Lung microvascular endothelial cell (primary cell): ENCODE measurements at places on chromosomes 12 and 14. TPM values are rescaled to one million over a fixed set of nuclear protein-coding genes. Genes with fewer than 3 reads are reported as not detected.

DNA sequence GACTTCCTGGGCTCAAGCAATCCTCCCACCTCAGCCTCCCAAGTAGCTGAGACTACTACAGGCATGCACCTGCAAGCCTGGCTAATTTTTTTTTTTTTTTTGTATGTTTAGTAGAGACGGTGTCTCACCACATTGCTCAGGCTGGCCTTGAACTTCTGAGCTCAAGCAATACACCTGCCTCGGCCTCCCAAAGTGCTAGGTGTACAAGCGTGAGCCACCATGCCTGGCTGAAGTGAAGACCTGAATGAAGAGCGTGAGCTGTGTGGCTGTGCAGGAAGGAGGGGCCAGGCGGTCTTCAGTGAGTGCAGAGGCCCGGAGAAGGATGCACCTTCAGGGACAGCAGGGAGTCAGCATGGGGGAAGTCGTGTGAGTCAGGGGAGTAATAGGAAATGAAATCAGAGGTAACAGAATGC is 14.9 kb upstream of the NFKBIA start:
- peak; percentile 63 for DNase-seq

DNA sequence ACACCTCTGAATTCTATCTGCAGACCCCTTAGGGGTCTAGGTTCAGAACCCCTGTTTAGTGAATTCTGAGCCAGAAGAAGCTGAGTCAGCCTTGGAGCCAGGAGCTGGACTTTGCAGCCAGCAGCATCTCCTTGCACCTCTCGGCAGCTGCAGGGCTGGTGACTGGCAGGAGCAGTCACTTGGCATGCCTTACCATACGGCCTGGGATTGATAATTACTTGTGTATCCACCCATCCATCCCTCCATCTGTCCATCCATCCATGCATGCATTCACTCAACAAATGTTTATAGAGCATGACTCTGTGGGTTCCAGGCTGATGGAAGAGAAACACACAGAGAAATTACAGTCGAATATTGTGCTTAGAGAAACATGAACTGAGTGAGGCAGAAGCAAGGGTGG is 67.5 kb upstream of the PRIMA1 start:
- no peak for DNase-seq

GRCh38 chr14:39857376-39858055 is 425.3 kb upstream of the FBXO33 start:
- no peak for DNase-seq

DNA sequence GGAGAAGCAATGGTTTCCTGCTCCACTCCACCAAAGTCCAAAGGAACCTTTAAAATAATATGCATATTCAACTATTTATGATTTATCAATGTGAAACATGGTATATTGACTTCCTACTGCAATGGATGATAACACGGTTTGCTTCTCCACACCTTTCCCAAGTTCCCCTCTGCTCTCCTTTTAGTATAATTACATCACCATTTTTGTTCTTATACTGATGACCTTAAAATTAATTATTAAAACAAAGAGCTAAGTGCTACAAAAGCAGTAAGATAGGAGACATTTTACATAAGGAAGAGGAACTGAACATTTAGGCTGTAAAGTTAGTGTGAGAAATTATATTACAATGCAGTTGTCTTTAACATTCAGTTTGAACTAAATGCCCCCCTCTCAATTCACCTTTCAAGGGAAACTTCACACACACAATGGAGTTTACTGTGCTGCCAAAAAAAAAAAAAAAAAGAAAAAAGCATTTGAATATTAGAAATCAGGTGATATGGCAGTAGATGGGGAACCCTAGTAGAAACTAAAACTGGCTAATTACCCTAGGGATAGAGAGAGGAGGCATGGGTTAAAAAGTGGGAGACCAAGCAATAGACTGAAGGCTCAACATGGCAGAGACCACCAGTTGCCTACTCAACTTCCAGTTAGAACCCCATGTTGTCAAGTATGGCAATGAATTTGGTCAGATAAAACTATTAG is 37.1 kb upstream of the STK38L start:
- DNase-seq: no peak

- no peak for DNase-seq
These were observed 627 bp downstream of the CPM start for GRCh38 chr12:68932128-68932960.

DNA sequence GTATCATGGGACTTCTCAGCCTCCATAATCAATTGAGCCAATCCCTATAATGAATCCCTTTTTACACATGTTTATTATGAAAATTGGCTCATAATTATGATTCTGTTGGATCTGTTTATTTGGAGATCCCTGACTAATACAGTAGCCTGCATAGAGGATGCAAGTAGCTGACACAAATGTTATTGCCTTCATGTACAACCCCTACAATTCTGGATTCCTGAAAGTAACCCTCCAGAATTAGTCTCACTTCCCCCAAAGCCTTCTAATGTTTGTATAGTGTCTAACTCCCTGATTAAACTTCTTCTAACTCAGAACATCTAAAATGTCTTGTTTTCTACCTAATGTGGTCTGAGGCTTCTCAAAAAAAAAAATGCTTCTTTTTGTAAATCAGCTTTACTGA is 6.6 kb upstream of the SMIM10L1 start:
- no peak for DNase-seq

- DNase-seq: peak; percentile 65
These were observed 16.3 kb downstream of the MARK3 start for GRCh38 chr14:103401223-103402214.

DNA sequence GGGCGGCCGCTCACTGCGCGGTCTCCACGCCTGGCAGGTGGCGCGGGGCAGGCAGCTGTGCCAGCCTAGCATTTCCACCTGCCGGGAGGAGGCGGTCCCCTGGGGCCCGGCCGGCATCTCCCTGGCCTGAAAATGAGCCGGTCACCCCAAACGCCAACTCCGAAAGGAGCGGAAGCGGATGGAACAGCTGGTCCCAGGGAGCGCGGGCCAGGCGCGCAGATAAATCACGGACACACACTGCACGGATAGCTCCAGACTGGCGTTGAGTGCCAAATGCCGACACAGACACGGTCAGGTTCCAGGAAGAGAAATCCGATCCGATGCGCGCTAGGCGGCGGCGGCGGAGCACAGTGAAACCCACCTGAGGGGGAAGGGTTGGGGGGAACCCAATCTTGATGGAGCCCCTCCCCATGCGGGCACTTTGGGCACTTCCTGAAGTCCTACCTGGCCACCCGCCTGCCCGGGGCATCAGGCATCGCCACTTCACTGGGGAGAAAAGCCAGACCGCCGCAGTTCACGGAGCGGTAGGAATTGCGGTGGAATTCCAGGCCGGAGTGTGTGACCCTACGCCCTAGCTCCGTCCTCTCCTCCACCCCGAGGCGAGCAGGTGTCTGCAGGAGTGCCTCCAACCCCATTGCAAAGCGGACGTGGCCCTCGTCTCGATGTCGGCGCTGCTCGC is 624 bp upstream of the PLEKHD1 start:
- DNase-seq: peak; percentile 11

GRCh38 chr12:58588770-58589169 is 331.5 kb downstream of the LRIG3 start:
- DNase-seq: no peak

GRCh38 chr12:54798651-54799050 is 55.7 kb upstream of the MUCL1 start:
- no peak for DNase-seq

- DNase-seq: no peak
These were observed 146.5 kb downstream of the MON2 start for GRCh38 chr12:62613081-62613480.

- DNase-seq: no peak
These were observed 12.7 kb upstream of the RAN start for GRCh38 chr12:130859161-130859560.

- no peak for DNase-seq
These were observed 44.8 kb upstream of the PCED1B start for GRCh38 chr12:47034661-47035060.

The TBC1D30 gene
- total RNA-seq: 6.3 and 9.8 TPM in 2 replicates

The RAD51AP1 gene
- 2.4 and 7.6 TPM in 2 replicates for total RNA-seq

The ZFYVE21 gene
- total RNA-seq: 44.2 and 90.9 TPM in 2 replicates

The OR4E2 gene
- not detected in 2 replicates for total RNA-seq

The RBMS2 gene
- 26.2 and 33.1 TPM in 2 replicates for total RNA-seq

The USP5 gene
- total RNA-seq: 57.9 and 59.9 TPM in 2 replicates

The ACACB gene
- 1.7 and 3.4 TPM in 2 replicates for total RNA-seq

The NTS gene
- under 0.01 and 0.99 TPM in 2 replicates for total RNA-seq
